Cortex of kidney (tissue), 1 donor: ENCODE measurements at places on chromosomes 13 and 19.

- no peak for DNase-seq
These were observed 524 bp downstream of the RUBCNL start for GRCh38 chr13:46386392-46387063.

DNA sequence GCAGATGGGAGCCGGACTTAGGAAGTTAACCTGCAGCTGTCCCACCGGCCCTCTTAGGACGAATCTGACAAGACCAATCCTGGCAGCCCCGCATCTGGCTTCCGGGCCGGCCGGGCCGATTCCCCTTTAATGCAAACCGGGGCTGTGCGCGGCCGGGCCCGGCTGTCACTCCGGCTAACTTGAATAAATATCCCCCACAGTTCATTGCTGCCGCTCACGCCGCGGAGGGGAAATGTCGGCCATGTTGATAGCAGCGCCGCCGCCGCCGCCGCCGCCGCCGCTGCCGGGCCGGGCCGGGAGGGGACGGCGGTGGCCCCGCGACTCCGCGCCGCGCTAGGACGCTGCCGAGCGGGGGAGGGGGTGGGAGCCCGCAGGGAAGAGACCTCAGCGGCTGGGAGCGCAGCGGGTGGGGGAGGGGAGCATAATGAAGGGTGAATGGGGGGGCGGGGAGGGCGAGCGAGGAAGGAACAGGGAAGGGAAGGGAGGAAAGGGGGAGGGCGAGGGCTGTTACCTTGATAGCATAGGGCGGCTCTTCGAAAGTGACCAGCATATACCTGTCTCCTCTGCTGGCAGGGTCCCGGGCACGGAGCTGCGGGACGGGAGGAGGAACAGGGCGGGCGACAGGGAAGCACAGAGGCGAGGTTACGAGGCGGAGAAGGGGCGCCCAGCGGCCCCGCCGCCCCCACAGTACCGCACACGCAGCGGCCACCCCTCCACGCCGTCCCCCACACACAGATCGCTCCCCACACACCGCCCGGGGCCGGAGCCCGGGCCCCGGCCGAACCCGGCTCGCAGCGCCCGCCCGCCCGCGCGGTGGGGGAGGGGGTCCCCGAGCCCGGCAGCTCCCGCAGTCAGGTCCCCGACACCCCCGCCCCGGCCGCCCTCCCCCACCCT lies 1.1 kb downstream of the INTS6 start:
- no peak for DNase-seq

- no peak for DNase-seq
These were observed 415.9 kb downstream of the SLITRK6 start for GRCh38 chr13:85383291-85383690.

DNA sequence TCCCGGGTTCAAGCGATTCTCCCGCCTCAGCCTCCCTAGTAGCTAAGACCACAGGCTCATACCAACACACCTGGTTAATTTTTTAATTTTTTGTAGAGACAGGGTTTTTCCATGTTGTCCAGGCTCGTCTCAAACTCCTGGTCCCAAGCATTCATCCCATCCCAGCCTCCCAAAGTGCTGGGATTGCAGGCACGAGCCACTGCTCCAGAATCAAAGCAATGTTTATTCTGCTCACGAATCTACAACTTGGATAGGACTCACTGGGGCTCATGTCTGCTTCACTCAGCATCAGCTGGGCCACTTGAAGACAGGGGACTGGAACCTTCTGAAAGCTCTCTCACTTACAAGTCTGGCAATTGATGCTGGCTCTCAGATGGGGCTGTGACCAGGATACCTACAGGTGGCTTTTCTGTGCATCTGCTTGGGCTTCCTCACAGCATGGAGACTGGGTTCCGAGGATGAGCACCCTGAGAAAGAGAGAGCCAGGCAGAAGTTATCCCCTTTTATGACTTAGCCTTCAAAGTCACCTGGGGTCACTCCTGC lies 8.2 kb upstream of the ZNF792 start:
- DNase-seq, result no peak

GRCh38 chr13:85373322-85373721 lies 425.9 kb downstream of the SLITRK6 start:
- DNase-seq, result no peak

DNA sequence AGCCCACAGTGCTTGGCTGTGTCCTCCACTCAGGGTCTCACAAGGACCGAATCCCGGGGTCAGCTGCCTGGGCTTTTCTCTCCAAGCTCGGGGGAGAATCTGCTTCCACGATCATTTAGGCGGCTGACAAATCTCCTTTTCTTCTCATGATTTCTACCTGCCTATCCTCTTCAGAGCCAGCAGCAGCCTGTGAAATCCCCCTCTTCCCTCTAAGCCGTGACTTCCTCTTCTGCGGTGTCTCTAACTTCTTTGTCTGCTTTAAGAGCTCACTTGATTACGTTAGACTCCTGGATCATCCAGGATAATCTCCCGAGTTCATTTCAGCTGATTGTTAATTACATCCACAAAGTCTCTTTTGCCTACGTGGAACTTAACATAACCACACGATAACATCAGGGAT lies 22.5 kb upstream of the ZNF845 start:
- no peak for DNase-seq

- no peak for DNase-seq
These were observed 1157.2 kb downstream of the OLFM4 start for GRCh38 chr13:54185785-54186184.

GRCh38 chr13:67792151-67792676 lies 562.1 kb upstream of the PCDH9 start:
- DNase-seq, result no peak

GRCh38 chr19:14150041-14150769 lies 13.8 kb upstream of the ASF1B start:
- DNase-seq, result no peak

DNA sequence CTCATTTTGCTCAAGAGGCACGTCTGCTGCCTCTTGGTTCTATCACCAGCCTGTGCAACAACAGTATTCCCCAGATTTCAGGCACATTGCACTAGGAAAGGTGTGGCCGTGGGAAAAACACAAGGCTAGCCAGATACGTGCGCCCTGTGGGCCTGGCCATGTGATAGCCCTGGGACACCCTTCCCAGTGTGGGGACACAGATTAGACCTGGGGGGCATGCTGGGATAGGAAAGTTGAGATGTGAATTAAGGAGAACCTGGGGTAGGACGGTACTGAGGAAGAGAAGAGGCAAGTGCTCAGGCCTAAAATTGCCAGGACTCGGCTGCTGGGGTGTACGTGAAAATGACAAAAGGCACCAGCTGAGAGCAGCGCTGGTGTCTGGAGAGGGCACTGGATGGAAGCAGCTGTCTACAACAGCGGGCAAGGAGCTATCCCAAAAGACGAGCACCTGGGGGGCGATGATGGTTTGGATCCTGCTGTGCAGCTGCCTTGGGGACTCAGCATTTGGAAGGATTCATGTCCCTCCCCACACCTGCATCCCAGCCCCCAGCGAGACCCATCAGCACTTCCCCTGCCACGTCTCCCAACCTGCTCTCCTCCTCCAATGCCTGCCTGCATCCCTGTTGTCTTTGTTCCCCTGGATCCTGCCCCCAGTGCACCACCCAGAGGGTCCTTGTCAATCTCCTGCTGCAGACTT lies 54.3 kb downstream of the GGACT start:
- DNase-seq, result no peak

DNA sequence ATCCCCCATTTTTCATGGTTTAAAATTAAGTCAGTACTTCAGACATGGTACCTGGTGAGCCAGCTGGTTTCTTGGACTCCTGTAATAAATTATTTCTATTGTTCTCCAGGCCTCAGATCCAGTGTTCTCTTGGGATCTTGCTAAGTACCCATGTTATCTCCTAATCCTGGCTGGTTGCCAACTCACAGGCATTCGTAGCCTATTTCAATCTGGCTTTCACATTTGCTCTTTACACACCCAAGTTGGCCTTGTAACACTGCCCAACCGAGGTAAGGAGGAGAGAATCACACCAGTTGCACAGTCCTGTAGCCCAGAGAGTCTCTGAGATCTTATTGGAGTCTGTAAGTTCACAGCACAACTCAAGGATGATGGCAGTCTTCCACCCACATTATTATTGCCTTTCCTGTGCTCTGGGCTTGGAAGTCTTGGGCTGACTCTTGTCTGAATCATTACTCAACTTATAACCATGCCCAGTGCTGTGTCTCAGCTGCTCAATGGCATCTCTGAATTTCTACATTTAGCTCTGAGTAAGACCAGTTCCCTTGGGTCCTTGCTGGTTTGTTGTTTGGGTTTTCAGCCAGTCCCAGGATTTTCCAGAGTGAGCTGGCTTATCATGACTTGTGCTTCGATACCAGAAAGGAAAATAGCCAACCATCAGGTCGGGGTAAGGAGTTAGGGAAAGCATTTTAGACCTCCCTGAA lies 76.6 kb upstream of the KLF12 start:
- no peak for DNase-seq

GRCh38 chr19:16306728-16307402 lies 17.8 kb upstream of the KLF2 start:
- no peak for DNase-seq

DNA sequence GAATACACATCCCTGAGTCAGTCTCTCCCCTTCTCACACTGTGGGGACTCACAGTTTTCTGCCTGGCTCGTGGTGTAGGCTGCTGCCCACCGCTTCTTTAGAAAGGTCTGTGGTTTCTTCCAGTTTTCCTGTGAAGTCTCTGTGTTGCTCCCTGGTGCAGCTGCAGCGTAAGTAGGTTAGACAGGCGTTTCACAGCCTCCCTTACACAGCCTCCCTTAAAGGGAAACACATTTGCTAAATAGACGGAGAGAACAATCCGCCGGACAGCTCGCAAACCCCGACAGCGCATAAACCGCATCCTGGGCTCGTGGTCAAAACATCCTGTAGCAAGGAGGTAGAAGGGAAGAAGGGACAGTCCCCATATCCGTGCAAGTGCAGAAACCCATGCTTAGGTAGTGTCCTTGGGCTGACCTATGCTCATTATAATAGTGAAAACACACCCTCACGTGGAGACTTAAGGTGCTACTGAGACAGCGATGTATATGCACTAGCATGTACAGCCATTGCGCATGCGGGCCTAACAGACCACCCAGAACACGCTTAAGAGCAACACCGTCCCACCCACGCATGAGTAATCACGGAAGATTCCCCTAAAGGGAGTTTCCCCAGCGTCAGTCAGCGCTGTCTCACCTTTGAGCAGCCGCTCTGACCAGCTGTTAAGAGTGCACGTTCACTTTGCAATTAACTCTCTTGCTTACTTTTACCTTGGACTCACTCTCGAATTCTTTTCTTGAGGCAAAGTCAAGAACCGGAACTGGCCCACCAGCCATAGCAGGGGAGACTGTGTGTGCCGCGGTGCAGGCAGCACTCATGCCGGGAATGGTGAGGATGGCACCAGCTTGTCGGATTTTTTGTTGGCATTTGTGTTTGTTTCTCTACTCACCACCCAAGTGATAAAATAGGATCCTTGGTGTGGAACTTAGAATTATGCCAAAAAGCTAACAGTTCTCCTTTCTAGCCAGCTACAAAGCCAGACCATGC lies 16.6 kb downstream of the SIGLEC8 start:
- DNase-seq, result no peak

- no peak for DNase-seq
These were observed 22.6 kb downstream of the CEBPA start for GRCh38 chr19:33279430-33280350.

DNA sequence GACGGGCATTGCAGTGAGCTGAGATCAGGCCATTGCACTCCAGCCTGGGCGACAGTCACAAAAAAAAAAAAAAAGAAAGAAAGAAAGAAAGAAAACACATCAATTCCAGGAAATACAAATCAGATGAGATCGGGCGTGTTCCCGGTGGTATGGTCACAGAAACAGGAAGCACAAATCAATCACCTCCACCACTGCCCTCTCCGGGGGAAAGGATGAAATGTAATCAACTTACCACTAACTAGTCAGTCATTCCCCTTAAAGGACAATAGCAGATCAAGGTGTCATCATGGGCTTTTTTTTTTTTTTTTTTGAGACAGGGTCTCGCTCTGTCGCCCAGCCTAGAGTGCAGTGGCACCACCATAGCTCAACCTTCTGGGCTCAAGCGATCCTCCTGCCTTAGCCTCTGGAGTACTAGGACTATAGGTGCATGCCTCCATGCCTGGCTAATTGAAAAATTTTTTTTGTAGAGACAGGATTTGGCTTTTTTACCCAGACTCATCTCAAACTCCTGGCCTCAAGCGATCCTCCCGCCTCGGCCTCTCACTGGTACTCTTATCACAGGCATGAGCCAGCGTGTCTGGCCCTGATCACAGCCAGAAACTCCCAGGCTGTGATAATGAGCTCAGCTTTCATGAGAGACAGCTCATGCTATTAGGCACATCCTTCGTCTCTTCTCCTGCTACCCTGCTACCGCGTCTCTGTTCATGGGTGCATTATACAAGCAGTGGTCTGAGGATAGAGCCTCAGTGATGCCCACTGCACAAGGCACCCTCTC lies 6.8 kb upstream of the DPRX start:
- no peak for DNase-seq

DNA sequence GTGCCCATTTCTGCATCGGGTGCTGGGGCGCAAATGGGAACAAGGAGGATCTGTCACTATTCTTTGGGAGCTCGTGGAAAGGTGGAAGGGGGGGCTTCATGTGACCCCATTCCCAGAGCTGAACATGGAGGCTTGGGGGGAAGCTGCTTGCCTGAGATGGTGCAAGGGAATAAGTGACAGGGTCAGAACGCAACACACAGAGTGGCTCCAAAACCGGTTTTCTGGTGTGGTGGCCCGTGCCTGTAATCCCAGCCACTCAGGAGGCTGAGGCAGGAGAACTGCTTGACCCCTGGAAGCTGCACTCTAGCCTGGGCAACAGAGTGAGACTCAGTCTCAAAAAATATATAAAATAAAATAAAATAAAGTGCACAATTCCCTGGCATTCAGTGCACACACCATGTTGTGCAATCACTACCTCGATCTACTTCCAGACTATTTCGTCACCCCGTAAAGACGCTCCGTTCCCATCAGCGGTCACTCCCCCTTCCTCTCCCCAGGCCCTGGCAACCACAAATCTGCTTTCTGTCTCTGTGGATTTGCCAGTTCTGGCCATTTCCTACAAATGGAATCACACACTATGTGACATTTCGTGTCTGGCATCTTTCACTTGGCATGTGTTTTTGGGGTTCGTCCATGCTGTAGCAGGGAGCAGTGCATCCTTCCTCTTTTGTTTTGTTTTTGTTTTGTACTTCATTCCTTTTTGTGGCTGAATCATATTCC lies 18.2 kb upstream of the COMP start:
- no peak for DNase-seq

- DNase-seq, result no peak
These were observed 30.3 kb upstream of the ZNF492 start for GRCh38 chr19:22603518-22604440.
